ENCODE measurements at places on chromosomes 3 and 15. TPM values are rescaled to one million over a fixed set of nuclear protein-coding genes. Genes with fewer than 3 reads are reported as not detected.

The OR5K2 gene
- not detected for total RNA-seq

The LRRK1 gene
- 1.2 TPM for total RNA-seq

The ZKSCAN7 gene
- 1.7 TPM for total RNA-seq

The GUCA1C gene
- total RNA-seq = not detected

The ARNT2 gene
- total RNA-seq = not detected

The C3orf70 gene
- 0.05 TPM for total RNA-seq

The HMCES gene
- 40.9 TPM for total RNA-seq

DNA sequence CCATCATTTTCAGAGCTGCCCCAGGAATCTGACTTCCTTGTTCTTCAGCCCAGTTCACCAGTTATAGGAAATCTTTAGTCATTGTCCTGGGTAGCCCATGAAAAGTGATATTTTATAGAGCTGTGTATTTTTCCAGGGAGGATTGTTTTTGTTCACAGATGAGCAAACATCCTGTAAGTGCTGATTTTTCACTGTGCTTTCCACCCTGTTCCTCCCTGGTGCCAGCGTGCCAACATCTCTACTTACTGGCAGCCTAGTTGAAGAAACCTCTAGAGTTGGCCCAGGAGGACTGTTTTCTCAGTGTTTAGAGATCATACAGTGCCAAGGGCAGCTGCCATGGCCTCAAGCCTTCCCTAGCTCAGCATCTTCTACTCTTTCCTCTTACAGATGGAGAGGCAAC lies 41.3 kb downstream of the ST6GAL1 start:
- H3K27ac ChIP-seq = no peak overlapping the region
- DNase-seq = no peak
- peaks cover 9% of the 10 kb centered on the region for H3K4me1 ChIP-seq
- H3K36me3 ChIP-seq = peaks cover 62% of the 10 kb centered on the region
- H3K27me3 ChIP-seq = no peaks in the 10 kb centered on the region

- DNase-seq = peak; percentile 48
- H3K4me1 ChIP-seq = peaks cover 34% of the 10 kb centered on the region
- H3K36me3 ChIP-seq = no peaks in the 10 kb centered on the region
- no peak overlapping the region for H3K4me3 ChIP-seq
- no peak overlapping the region for H3K27ac ChIP-seq
Measured at GRCh38 chr3:59425942-59426341, 376.1 kb upstream of the CFAP20DC start.

DNA sequence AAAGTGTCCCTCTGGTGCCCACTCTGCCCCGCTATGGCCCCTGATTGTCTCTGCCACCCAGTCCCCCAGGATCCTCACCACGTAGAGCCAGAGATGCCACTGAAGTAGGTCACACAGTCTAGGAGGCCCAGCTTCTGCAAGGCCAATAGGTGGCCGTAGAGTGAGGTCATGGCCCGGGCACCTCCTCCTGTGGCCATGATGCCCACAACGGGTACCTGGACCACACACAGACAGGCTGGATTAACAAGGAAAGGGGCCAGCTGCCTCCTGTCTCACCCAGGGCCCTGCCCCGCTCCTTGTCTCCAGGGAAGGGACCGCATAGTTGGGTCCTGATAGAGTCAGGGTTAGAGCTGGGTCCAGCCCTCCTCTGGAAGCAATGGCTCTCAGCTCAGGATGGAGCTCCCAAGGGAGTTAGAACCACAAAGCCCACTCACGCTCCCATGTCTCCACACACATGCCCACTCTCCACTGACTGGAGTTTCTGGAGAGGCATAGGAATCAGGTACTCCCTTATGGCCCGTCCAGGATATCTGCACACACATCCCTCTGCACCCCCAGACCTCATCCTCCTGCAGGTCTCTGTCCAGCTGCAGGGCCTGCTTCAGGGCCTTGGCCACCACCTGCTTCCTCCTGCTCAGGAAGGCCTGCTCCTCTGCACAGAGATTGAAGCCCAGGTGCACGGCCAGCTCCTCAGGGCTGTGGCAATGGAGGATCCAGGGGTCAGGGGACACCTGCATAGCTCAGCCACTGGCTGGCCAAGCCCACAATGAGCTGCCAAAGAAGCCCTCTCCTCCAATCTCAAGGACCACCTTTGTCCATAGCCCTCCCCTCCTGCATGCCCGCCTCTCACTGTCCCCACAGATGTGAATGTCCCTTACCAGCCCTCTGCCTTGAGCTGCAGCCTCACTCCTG lies 13.2 kb downstream of the PLA2G4D start:
- no peak overlapping the region for H3K4me3 ChIP-seq
- peaks cover 14% of the 10 kb centered on the region for H3K4me1 ChIP-seq
- H3K27me3 ChIP-seq = peaks cover 10% of the 10 kb centered on the region
- no peak overlapping the region for H3K27ac ChIP-seq
- H3K36me3 ChIP-seq = no peaks in the 10 kb centered on the region

GRCh38 chr15:82881747-82882146 lies 70.8 kb downstream of the HOMER2 start:
- no peak overlapping the region for H3K27ac ChIP-seq
- H3K27me3 ChIP-seq = no peaks in the 10 kb centered on the region
- no peak overlapping the region for H3K4me3 ChIP-seq
- no peaks in the 10 kb centered on the region for H3K4me1 ChIP-seq
- H3K36me3 ChIP-seq = no peaks in the 10 kb centered on the region

DNA sequence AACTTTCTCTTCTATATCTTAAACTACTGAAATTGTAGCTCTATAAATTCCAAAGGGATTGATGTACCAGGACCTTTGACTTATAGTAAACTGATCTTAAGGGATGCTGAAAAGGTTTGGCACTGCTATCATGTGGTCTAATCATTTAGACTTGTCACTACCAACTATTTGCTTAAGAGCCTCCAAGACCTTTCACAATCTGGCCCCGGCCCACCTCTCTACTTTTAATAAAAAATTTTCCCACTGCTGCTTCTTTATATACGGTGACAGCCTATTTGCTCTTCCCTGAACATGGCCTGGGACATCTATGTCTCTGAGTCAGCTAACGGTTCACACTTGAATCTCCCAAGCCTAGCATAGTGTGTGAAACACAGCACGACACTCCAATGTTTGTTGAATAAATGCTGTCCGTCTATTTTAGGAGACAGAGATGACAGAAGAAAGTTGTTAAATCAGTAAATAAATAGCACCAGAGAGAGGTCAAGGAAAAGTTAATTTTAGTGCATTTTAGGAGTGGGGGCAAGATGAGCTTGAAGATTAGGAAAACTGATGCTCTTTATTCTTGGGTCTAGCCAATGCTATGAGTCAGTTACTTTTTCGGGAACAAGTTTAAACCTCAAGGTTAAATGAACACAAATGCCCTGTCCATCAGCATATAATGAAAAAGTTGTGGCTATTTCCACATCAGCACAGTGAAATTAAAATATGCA lies 212.9 kb downstream of the TIGIT start:
- H3K4me1 ChIP-seq = peaks cover 4% of the 10 kb centered on the region
- H3K36me3 ChIP-seq = no peaks in the 10 kb centered on the region
- no peaks in the 10 kb centered on the region for H3K27me3 ChIP-seq
- DNase-seq = no peak
- no peak overlapping the region for H3K27ac ChIP-seq

- H3K27me3 ChIP-seq = no peaks in the 10 kb centered on the region
- no peak for DNase-seq
- no peak overlapping the region for H3K27ac ChIP-seq
- no peaks in the 10 kb centered on the region for H3K36me3 ChIP-seq
Measured at GRCh38 chr15:76107169-76107568, 47.4 kb downstream of the TMEM266 start.

- H3K27ac ChIP-seq = no peak overlapping the region
- DNase-seq = no peak
- H3K27me3 ChIP-seq = no peaks in the 10 kb centered on the region
- no peaks in the 10 kb centered on the region for H3K4me1 ChIP-seq
- H3K4me3 ChIP-seq = no peak overlapping the region
- no peaks in the 10 kb centered on the region for H3K36me3 ChIP-seq
Measured at GRCh38 chr3:40055361-40055760, 246.0 kb downstream of the MYRIP start.

- no peaks in the 10 kb centered on the region for H3K36me3 ChIP-seq
- H3K27me3 ChIP-seq = no peaks in the 10 kb centered on the region
- no peak overlapping the region for H3K27ac ChIP-seq
- H3K4me3 ChIP-seq = no peak overlapping the region
- no peaks in the 10 kb centered on the region for H3K4me1 ChIP-seq
Measured at GRCh38 chr3:127015282-127016042, 32.5 kb downstream of the PLXNA1 start.

DNA sequence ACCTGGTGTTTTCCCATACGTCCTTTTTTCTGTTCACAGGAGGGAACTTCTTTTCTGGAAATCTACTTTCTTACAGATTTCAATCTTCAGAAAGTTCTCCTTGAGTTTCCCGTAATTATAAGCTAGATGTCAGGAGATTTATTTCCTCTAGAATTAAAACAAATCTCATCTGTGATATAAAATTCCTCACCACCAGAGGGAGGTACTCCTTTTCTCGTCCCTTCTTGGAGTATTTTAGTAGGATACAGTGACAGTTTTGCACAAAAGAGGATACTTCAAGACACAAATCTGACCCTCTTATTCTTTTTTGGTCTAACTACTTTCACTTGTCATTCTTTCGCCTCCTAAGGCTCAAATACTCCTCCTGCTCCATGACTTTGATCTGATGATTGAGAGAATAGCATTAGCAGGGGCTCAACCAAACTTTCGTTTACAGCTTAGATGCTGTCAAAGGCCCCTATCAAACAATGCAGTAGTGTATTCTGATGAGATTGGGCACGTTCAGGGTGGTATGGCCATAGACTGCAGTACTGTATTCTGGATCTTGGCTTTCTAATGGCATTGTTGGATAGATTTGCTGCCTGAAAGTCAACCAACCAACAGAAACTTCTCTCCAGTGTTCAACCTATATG lies 38.0 kb downstream of the TMEM41A start:
- no peak overlapping the region for H3K27ac ChIP-seq
- no peak overlapping the region for H3K4me3 ChIP-seq
- no peaks in the 10 kb centered on the region for H3K4me1 ChIP-seq
- no peaks in the 10 kb centered on the region for H3K27me3 ChIP-seq
- no peak for DNase-seq
- H3K36me3 ChIP-seq = no peaks in the 10 kb centered on the region

DNA sequence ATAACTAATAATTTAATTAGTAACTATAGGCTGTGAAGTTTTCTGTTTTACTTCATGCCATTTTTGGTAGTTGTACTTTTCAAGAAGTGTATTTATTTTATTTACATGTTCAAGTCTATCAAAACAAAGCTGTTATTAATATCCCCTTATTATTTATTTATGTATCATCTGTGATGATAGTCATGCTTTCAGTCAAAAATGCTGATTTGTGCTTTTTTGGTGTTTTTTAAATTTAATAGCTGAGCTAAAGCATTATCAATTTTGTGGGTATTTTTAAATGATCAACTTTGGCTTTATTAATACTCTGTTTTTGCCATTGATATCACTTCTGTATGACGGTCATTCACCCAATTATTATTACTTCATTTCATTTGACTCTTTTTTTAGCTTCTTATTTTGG lies 1229.2 kb upstream of the CADM2 start:
- no peaks in the 10 kb centered on the region for H3K4me1 ChIP-seq
- no peak overlapping the region for H3K27ac ChIP-seq
- H3K4me3 ChIP-seq = no peak overlapping the region
- H3K27me3 ChIP-seq = no peaks in the 10 kb centered on the region
- no peaks in the 10 kb centered on the region for H3K36me3 ChIP-seq

DNA sequence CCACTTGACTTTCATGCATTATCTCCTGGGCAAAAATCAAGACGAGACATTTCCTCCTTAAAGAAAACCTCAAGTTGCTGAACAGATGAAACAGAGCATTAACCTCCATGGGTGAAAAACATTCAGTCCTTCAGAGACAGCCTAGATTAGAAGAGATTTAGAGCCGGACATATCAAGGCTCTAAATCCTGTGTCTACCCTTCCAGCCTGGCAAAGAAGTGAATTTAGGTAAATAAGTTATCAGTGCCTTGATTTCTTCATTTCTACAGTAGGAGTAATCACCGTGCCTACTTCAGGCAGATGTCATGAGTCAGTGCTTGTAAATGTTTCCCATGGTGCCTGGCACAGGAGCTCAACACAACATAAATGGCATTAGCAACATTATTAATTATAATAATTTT lies 159.3 kb upstream of the PRICKLE2 start:
- no peaks in the 10 kb centered on the region for H3K27me3 ChIP-seq
- no peak overlapping the region for H3K4me3 ChIP-seq
- no peak for DNase-seq
- no peak overlapping the region for H3K27ac ChIP-seq
- H3K36me3 ChIP-seq = no peaks in the 10 kb centered on the region

DNA sequence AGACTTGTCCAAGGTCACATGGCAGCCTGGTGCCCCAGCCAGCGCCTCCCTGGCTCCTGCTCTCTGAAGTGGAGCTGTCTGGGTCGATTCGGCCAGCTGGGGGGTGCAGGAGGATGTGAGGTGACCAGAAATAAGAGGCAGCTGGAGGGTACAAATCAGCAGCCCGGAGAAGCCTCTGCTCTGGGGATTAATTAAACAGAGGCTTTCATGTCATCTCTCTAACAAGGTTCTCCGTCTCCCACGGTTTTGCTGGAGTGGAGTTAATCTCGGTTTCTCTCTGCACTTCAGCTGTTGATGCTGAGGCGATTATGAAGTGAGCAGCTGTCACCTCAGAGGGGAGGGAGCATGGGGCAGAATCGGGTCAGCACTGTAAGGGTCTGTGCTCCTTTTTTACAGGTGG lies 236.8 kb downstream of the TLE3 start:
- H3K4me3 ChIP-seq = no peak overlapping the region
- no peaks in the 10 kb centered on the region for H3K36me3 ChIP-seq
- no peak for DNase-seq
- H3K4me1 ChIP-seq = peaks cover 13% of the 10 kb centered on the region
- no peak overlapping the region for H3K27ac ChIP-seq

GRCh38 chr15:70539409-70539808 lies 223.9 kb downstream of the UACA start:
- no peak overlapping the region for H3K4me3 ChIP-seq
- no peak for DNase-seq
- H3K36me3 ChIP-seq = no peaks in the 10 kb centered on the region

GRCh38 chr3:135690664-135691063 lies 274.9 kb upstream of the PPP2R3A start:
- H3K36me3 ChIP-seq = no peaks in the 10 kb centered on the region
- H3K4me1 ChIP-seq = no peaks in the 10 kb centered on the region
- H3K4me3 ChIP-seq = no peak overlapping the region
- DNase-seq = no peak
- no peak overlapping the region for H3K27ac ChIP-seq

DNA sequence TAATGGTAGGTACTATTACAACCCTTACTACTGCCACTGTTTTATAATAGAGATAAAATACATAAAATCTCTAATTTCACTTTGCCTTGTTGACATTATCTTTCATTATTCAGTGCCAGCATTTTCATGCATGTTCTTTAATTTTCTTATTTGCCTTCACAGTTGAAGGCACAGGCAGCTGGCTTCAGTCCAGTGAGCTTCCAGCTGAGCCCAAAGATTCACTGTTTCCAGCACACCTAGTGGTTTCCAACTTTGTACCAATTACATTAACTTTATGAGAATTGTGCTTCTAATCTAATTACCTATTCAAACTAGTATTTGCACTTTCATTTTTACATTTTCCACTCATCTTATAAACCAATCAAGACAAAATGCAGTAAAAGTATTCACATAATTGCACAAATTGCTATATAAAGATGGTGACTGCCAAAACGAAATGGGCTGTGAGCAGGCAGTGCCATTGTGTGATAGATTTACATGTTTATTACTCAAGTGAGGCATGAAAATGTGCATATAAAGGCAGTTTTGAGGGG lies 228.3 kb downstream of the MFSD1 start:
- H3K4me1 ChIP-seq = no peaks in the 10 kb centered on the region
- no peaks in the 10 kb centered on the region for H3K27me3 ChIP-seq
- no peak overlapping the region for H3K27ac ChIP-seq
- H3K36me3 ChIP-seq = no peaks in the 10 kb centered on the region
- DNase-seq = no peak
- no peak overlapping the region for H3K4me3 ChIP-seq

All from natural killer cell (primary cell).